ENCODE measurements at places on chromosomes 13 and 19. TPM values are rescaled to one million over a fixed set of nuclear protein-coding genes. Genes with fewer than 3 reads are reported as not detected.

DNA sequence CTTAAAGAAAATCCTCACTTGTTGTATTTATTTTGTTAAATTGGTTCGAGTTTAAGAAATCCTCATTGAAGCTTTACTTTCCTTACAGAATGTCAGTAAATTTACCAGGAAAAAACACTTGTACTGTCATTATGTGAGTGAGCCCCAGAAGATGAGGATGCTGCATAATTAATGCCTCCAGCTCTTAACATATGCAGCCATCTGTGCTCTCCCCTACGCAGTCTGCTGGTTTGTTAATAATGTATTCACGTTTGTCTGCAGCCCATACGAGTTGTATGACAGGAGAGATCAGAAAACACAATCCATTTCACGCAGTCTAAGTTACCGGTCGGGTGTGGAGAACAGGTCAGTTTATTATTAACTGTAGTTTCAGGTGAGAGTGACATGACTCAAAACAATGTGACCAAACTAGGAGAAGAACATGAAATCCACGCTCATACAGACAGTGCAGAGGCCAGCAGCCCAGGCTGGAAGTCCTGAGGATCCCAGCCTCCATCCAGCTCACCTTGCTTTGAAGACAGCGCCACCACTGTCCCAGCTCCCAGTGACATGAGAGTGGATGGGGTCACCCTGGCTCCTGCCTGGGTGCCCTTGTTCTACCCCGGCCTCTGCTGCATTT, 19.8 kb upstream of the ATP11A start:
- DNase-seq: no peak

DNA sequence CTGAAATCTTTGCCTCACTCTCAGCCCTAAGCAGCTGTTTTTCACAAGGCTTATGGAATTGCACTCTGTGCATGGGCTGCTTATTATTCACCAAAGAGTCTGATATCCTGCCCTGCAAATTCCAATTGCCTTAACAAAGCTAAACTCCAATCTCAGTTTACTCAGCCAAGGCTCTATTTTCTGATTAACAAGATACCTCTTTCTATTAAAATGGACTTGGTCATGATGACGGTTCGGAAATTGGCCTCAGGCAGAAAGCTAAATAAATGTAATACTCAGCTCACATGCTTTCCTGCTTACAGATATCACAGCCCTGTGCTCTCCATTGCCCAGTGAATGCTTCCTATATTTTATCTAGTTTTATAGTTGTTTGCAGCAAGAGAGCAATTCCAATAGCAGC, 1270.8 kb downstream of the PCDH9 start:
- no peak for DNase-seq

DNA sequence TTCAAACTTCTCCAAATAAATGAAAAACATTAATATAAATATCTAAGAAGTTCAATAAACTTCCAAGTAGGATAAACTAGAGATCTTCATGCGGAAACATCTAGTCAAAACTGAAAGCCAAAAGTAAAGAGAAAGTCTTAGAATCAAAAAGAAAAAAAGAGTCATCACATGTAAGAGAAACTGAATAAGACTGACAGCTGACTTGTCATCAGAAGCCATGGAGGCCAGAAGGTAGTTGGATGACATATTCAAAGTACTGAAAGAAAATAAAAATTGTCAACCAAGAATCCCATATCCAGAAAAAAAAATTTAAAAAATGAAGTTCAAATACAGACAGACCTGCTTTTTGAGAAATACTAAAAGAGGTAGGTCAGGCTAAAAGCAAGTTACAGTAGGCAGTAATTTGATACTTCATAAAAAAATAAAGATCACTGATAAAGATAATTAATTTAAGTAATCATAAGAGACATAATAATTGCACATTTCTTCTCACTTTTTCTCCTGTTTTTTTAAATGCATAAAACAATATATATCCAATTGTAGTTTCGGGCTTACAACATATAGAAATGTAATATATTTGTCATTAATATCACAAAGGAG, 327.6 kb upstream of the PCDH9 start:
- no peak for DNase-seq

- DNase-seq: no peak
These were observed 20.7 kb downstream of the GPR180 start for GRCh38 chr13:94622344-94622743.

NTF4 gene
- total RNA-seq: not detected

ZNF737 gene
- 17.8 TPM for total RNA-seq

MTRF1 gene
- total RNA-seq: 17.4 TPM

Data from spleen (tissue), 13 donors.